Esophagus mucosa (tissue), 1 donor: ENCODE measurements at places on chromosomes 3 and 15. TPM values are rescaled to one million over a fixed set of nuclear protein-coding genes. Genes with fewer than 3 reads are reported as not detected.

Gene CEMIP
- 17.3 TPM for total RNA-seq

Gene GOLGA6L7
- not detected for total RNA-seq

GRCh38 chr3:194279701-194280360 lies 71.3 kb downstream of the CPN2 start:
- no peak for ATAC-seq

DNA sequence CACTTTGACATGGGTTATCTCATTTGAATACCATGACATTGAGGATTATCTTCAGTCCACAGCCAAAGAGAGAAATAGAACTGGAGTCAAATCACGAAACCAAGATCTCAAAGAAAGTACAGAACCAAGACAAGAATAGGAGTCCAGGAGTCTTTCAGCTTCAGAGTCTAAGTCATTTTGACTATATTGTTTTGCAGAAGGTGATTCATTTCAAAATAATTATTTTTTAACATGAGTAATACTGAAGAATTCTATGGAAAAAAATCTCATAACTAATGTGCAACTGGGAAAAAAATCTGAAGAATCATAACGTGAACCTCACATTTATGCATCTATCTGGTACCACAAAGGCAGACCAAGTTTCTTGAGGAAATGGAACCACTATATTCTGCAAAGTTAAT lies 60.3 kb downstream of the UBE3A start:
- no peak for ATAC-seq
